ENCODE measurements at places on chromosomes 13 and 19.

GRCh38 chr19:34181111-34181864 is 9.0 kb downstream of the LSM14A start:
- DNase-seq, result no peak

DNA sequence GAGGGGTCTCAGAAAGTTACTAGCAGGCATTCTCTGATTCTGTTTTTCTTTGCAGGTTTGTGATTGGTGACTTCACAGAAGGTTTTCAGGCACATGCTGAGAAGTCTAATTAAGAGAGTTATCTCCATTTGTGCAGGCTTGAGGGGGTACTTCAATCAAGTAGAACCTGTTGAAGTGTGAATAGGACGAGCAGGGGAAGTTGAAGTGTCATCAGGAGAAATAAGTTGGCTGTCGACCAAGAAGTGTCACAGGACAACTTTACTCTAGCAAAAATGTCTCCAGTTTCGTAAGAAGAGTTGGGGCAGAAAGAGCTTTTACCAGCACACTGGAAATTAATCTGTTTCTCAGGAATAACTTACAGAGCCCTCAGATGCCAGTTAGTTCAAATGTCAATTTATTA is 576.5 kb upstream of the SLITRK5 start:
- no peak for DNase-seq

GRCh38 chr13:28579736-28580135 is 79.2 kb upstream of the POMP start:
- no peak for DNase-seq

GRCh38 chr13:43522788-43523187 is 264.0 kb downstream of the ENOX1 start:
- DNase-seq, result no peak

- no peak for DNase-seq
These were observed 23.5 kb downstream of the ACTN4 start for GRCh38 chr19:38670921-38671398.

Measured in GM12865 (cell line).